ENCODE measurements at places on chromosomes 6 and 20.

DNA sequence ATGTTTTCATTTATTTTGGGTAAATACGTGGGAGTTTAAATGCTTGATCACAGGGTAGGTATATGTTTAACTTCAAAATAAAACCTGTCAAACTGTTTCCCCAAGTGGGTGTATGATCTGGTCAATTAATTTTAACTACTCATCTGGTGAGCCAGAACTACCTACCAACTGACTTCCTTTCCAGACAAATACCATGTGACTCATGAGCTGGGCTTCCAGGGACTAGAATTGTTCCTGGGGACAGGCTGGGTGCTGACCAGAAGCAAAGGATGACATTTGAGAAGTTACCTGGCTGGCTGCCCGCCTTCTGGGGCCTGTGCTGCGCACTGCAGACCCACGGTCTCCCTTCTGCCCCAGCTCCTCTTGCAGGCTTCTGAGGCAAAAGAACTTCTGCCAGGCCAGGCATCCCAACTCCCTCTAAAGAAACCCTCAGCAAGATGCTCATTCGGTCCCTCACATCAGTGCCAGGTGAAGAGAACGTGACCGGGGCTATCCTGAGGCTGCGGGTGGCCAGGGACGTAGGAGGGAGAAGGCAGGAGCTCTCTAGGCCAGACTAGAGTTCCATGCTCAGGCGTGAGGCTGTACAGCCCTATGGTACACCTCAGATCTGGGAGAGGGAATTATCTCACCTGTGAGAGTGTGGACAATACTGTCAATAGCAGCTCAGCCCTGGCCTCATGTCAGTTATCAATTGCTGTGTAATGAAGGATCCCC, 103.6 kb downstream of the JPH2 start:
- DNase-seq: peak; percentile 75

DNA sequence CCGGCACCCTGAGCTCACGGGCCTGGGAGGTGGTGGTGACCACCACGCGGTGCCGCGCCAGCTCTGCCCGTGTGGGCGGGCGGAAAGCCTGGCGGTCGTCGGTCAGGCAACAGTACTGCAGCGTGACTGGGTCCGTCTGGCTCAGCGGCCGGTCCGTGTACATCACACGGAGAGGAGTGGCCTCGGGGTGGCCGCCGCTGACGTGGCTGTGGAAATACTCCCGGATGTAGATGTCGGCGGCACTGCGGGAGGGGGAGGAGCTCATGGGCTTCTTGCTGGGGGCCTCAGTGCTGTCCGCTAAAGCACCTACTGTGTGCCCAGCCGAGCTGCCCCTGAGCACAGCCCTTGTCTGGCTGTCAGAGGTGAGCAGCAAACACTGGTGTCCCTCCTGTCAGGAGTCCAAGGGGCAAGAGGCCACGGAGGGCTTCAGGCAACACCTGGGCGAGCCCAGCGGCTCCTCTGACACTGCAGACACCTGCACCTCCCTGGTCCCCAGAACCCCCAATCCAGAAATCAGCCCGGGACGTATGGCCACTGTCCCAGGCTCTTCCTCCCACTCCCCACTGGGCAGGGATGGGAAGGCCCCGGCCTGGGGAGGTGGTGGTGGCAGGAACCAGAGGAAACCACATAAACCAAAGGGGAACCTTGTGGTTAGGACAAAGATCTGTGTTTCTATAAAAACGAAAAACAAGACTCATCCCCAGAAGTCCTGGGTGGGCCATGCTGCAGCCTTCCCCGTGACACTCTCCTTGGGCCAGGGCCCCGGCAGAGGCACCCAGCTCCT, 6.5 kb downstream of the HELZ2 start:
- no peak for DNase-seq

DNA sequence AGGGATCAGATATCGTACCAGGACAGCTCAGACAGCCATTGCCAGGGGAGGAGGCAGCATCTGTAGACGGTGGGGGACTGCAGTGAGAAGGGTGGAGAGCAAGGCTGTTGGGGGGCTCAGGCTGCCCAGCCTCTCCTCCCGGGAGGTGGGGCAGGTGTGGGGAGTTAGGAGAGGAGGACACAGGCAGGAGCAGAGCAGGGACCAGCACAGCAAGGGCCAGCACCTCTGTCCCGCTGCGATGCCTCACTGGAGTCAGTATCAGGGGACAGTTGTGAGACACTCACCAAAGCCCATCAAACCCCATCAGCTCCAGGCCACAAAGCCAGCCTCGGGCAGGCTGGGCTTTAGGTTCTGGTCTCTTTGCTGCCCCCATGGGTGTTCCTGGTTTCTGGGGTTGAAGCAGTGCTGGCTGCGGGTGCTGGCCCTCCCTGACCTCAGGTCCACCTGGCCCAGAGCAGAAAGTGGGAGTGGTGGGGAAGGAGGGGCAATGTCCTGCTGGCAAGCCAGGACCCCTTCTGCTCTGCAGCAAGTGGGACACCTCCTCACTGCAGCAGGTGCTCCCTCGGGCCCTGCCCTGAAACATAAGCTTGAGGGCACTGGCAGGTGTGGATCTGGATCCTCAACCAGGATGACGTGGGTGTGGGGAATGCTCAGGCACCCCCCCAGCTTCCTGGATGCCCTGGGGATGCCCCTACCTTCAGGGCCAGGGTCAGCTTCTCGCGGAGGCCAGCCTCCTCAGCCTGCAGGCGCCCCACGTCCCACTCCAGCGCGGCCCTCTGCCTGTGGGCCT, 83.4 kb downstream of the GINS1 start:
- DNase-seq: no peak

- DNase-seq: no peak
Measured at GRCh38 chr6:158766621-158767455, 52.3 kb downstream of the EZR start.

DNA sequence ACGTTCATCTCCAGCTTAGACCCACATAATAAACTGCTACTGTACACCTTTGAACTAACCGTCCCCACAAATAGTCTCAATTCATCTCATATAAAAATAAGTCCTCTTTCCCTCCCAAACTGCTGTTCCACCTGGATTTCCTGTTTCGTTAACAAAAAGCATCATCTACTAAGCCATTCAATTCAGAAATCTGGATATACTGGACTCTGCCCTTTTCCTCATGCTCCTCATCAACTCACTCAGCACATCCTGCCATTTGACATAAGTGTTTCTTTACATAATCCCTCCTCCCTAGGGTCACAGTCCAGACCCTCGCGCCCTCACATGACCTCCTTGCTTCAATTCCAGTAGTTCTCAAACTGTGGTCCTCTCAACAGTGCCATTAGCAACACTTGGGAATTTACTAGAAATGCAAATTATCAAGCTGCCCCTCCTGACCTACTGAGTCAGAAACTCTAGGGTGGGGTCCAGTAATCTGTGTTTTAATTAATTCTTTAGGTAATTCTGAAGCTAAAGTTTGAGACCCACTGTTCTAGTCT, 4.5 kb downstream of the MKKS start:
- DNase-seq: no peak

DNA sequence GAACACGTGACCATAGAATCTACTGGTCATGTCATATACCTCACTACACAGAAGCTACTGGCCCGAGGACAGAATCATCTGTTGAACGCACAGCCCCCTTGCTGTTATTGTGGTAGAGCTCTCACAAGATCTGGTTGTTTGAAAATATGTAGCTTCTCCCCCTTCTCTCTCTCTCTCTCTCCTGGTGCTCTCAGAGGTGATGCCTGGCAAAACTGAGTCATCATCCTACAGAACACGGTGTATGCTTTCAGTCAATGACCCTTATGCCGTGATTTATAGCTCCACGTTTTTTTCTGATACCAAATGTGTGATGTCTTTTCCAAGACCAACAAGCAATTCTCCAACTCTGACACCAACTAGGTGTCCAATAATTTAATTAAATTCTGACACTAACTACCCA, 13.0 kb upstream of the RBM24 start:
- peak; percentile 31 for DNase-seq

Measured in Daoy (cell line).